Hindlimb muscle (tissue), 1 donor: ENCODE measurements at places on chromosomes 7 and 10.
A peak's percentile ranks its signal among the peaks of the same experiment; 100 is the strongest.

DNA sequence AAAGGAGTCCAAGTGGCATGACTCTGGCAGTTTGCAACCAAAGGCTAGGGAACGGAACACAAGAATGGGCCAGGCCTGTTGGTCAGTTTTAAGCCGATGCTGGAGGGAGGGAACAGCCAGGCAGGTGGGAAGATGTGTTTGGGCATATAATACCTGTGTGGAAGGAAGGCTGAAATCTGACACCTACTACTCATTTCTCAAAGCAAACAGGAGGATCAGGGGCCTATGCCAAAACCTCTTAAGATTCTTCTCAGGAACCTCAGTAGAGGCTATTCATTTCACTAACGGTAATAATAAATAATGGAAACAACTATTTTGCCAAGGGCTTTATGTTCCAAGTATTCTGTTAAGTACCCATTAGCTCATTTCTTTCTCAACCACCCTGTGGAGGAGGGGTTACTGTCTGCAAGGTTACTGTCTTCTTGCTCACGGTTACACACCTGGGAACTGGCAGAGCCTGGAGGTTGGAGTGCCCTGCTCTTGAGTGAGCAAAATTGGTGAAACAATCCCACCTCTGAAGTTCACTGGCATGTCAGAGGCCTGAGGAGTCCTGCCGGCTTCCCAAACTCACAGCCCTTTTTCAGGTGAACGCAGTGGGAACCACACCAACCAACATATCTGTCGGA, 35.5 kb downstream of the GOT1 start:
- no peak for DNase-seq

GRCh38 chr7:157893535-157894044, 556.8 kb downstream of the DNAJB6 start:
- no peak for DNase-seq

DNA sequence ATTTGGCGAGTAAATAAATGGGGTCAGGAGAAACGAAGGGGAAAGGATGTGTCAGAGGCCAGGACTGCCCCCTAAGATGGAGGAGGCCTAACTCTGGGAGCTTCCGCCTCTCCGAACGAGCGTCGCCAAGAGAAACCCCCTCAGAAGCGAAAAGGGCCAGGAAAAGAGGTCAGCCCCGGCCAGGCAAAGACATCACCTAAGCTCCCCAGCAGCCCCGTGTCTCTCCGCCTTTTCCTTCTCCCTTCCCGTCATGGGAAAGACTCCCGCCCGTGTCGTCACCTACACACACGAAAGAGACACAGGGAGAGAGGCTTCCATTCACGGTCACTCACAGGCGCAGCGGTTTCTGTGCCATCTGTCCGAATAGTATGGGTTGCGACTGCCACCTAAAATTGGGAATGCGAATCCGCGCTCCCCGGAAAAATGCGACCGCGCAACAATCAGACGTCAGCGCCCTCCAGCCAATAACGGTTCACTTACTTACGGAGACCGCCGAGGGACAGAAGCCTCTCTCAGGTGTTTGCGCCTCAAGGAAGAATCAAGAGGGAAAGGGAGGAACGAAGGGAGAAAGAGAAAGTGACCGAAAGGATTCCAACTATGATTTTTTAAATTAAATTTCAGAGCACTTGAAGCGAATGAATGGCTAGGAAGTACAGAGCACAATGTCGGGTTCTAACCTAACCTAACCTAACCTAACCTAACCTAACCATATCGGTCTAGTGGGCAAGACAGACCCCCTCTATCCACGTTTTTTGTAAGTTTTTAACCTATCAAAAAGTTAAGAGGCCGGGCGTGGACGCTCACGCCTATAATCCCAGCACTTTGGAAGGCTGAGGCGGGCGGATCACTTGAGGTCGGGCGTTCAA, at the start of gene CWF19L1:
Gene CWF19L1, minus strand, starts transcription at position 400 of the 866 bp plus-strand sequence. Its CDS starts 45 bp downstream, at position 355.
- DNase-seq, result peak; percentile 89

GRCh38 chr7:20354610-20355528, 24.2 kb downstream of the ITGB8 start:
- DNase-seq, result no peak

- DNase-seq, result no peak
Measured at GRCh38 chr10:69791812-69792211, 9.9 kb upstream of the COL13A1 start.

- DNase-seq, result no peak
Measured at GRCh38 chr10:106563384-106563783, 601.1 kb downstream of the SORCS1 start.

DNA sequence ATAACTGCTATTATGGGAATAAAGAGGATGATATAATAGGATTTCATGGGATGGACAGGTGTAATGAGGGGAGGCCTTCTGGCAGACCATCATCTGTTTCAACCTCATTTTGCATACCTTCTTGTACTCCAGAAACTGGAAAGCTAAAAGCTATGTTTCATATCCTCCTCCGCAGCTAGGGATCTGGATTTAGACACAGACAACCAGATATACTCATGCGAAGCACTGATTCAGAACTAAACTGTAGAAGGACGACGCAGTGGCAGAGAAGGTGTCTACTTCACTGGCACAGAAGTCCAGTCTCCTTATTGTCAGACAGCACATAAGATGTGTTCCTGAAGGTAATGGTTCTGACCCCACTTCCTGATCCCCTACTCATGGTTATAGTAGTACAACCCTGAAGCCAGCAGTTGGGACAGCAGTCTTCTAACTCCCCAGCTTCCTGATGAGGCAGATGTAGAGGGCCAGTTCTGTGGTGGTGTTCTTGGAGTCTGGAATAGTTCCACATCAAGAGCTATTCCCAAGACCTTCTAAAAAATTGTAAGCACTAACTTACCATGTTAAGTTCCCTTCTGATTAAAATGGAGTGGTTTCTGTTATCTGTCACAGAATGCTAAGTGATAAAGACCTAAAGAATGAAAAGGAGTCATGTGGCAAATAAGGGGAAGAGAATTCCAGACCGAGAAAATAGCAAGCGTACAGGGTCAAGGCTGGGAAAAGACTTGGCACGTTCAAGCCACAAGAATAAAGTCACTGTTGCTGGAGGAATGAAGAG, 550.3 kb downstream of the GRM8 start:
- DNase-seq, result peak; percentile 3

GRCh38 chr10:103542764-103543616, 49.5 kb downstream of the NEURL1 start:
- no peak for DNase-seq

- DNase-seq, result no peak
Measured at GRCh38 chr7:33130184-33130583, 820 bp downstream of the BBS9 start.

GRCh38 chr7:24197852-24198251, 86.1 kb upstream of the NPY start:
- no peak for DNase-seq

GRCh38 chr10:3805791-3806461, 20.9 kb upstream of the KLF6 start:
- DNase-seq, result peak; percentile 76

DNA sequence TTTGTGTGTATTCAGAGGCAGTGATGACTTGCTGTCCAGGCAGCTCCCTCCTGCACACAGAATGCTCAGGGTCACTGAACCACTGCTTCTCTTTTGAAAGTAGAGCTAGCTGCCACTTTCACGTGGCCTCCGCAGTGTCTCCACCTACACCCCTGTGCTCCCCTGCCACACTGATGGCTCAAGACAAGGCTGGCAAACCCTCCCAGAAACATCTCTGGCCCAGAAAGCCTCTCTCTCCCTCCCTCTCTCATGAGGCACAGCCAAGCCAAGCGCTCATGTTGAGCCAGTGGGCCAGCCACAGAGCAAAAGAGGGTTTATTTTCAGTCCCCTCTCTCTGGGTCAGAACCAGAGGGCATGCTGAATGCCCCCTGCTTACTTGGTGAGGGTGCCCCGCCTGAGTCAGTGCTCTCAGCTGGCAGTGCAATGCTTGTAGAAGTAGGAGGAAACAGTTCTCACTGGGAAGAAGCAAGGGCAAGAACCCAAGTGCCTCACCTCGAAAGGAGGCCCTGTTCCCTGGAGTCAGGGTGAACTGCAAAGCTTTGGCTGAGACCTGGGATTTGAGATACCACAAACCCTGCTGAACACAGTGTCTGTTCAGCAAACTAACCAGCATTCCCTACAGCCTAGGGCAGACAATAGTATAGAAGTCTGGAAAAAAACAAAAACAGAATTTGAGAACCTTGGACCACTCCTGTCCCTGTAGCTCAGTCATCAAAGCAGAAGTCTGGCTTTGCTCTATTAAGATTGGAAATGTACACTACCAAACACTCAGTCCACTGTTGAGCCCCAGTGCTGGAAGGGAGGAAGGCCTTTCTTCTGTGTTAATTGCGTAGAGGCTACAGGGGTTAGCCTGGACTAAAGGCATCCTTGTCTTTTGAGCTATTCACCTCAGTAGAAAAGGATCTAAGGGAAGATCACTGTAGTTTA, 15.8 kb downstream of the SCD start:
- DNase-seq, result no peak

GRCh38 chr7:96708872-96709271, 774 bp downstream of the SEM1 start:
- no peak for DNase-seq

GRCh38 chr7:82270870-82271269, 172.7 kb downstream of the CACNA2D1 start:
- DNase-seq, result no peak

- DNase-seq, result no peak
Measured at GRCh38 chr10:18418541-18419215, 232.7 kb downstream of the NSUN6 start.

DNA sequence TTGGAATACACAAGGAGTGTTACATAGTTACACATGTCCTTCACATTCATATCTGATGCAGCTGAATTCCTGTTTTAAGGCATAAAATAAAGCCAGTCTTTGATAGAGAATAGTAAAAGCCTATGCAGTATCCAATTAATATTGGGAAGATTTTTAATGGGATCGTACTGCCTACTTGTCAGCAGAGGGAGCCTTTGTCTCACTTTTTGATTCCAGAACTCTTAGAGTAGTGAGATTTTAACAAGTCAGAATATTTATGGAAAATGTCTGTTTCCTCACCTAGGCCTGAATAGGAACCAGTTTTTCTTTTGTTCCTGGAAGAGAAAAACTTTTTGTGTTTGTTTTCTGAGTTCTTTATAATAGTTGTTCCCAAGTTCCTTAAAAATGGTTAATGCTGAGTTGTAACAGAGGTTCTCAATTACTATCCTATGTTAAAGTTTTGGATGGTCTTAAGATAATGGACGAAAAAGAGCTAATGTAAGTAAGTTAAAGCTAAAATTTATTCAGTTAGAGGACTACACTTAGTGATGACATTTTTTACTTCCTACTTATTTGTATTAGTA, 114.0 kb downstream of the BBS9 start:
- DNase-seq, result peak; percentile 62

GRCh38 chr7:96014617-96015016, 242.3 kb downstream of the DYNC1I1 start:
- no peak for DNase-seq
